ENCODE measurements at places on chromosomes 7 and 10. TPM values are rescaled to one million over a fixed set of nuclear protein-coding genes. Genes with fewer than 3 reads are reported as not detected.

The ZCWPW1 gene
- total RNA-seq, result 1.6 TPM

The CDHR1 gene
- 1.8 TPM for total RNA-seq

The ADAM22 gene
- total RNA-seq, result 0.21 TPM

The ELFN1 gene
- 0.10 TPM for total RNA-seq

The CPA4 gene
- total RNA-seq, result 65.2 TPM

The PARD3 gene
- total RNA-seq, result 69.5 TPM

The NUTM2A gene
- 1.3 TPM for total RNA-seq

- DNase-seq, result peak; percentile 87
Observed at GRCh38 chr10:103241262-103242011, 4.2 kb upstream of the RPEL1 start.

GRCh38 chr10:32114508-32114907, 58.3 kb upstream of the KIF5B start:
- no peak for DNase-seq

- DNase-seq, result no peak
Observed at GRCh38 chr7:33200282-33200681, 70.9 kb downstream of the BBS9 start.

DNA sequence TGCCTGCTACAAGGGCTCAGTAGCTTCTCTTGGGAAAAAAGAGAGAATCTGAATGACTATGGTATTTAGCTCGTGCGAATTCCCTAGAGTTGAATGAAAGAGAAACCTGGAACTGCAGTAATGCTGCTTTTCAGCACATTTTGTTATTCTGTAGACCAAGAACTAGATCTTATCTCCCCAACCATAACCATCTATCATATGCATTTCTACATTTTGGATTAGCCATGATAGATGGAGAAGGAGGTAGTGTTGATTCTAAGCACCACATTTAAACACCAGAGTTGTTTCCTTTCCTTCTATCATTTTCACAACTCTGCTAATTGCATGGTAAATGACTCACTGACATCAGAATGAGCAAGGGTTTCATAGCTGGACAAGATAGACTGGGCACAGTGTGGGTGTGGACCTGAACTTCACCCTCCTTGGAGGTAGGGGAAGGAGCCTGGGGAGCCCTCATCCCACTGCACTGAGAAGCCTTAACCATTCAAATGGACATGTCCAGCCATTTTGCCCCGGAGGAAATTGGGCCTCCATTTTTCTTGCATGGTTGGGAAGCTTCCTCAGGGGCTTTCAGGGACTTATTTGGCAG, 55.3 kb upstream of the BMPER start:
- no peak for DNase-seq

- DNase-seq, result no peak
Observed at GRCh38 chr10:114180937-114181336, 1.8 kb downstream of the TDRD1 start.

DNA sequence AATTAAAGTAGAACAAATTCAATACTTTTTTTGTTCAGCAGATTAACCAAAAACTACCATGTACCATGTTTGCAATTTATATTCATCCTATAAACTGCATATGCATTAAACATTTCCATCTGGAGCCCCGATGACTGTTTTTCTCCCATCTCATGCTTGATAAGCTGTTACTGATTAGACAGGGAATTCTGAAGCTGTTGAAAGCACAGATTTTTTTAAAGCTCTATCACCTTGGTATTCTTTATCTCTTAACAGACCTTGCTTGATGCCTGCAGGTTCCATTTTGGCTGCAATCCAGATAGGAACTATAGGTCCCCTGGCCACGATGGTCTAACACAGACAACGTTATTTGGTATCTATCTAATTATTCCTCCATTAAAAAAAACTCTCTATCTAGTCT, 961.7 kb downstream of the CNTNAP2 start:
- DNase-seq, result no peak

GRCh38 chr7:55567571-55567970, 4.7 kb downstream of the VOPP1 start:
- DNase-seq, result no peak

- no peak for DNase-seq
Observed at GRCh38 chr10:91569522-91569921, 63.3 kb downstream of the PPP1R3C start.

DNA sequence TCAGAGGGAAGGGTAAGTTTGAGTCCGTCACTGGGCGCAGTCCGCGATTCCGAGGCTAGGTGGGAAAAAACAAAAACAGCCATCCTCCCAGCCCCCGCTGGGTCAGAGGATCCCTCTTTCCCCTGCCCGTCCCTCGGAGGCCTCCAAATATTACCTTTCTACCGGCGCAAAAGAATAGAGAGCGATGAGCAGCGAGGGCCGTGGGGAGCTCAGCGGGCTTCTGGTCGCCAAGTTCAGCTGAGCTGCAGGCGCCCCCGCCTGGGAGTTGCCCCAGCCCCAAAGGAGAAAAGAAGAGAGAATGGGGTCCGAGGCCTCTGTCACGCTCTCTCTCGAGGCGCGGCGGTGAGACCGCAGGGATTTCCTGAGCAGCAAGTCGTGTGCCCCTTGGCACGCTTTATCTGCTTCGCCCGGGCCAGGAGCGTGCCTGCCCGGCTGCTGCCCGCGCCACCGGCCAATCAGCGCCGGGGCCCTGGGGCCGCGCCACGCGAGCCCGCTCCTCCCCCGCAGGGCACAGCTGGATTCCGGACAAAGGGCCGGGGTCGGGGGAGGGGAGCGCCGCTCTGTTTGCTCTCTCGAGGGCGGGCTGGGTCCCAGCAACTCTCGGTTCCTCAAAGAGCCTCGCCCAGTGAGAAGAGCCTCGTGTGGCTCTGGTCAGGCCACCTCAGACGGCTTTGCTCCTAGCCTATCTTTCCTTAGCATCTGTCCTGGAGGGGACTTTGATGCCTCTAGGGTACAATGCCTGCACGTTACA, at the start of gene NEUROG3:
TSS of gene NEUROG3 (minus strand) at position 367 of the 751 bp plus-strand sequence. CDS start 379 bp downstream, outside the sequence.
- no peak for DNase-seq

DNA sequence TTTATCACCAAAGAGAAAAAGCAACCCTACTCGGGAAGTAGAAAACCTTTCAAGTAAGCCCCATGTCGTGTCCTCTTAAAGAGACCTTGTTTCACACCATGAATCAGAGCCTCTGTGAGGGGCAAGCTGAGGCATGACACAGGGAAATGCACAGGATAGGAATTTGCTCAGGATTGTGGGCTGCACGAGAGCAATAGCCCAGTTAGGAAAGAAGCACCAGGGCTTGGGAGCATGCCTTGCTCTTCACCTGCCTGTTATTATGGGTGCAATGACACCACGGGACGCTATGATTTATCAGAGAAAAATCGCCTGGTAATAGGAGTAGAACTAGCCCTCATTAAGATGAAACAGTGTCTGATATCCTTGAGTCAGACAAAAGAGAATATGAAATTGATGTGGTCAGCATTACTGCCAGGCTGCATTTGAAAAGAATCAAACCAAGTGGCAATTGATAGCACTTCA, 562.9 kb upstream of the NRP1 start:
- peak; percentile 98 for DNase-seq

DNA sequence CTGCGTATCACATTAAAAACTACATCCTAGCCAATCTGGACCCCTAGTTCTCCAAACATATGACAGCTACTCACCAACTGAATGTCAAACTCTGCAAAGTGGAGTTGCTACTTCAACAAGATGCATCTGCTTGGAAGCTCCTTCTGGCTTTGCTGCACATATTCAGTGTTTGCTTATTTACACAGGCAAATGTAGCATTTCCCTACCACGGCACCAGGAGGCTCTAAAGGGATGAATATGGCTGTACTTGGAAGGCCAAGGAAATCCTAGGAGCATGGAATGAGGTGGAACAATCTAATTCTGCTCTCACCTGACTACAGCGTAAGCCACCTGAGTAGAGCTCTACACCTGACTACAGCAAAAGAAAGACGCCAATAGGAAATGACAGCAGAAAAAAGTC, 39.7 kb downstream of the MTPAP start:
- DNase-seq, result no peak

DNA sequence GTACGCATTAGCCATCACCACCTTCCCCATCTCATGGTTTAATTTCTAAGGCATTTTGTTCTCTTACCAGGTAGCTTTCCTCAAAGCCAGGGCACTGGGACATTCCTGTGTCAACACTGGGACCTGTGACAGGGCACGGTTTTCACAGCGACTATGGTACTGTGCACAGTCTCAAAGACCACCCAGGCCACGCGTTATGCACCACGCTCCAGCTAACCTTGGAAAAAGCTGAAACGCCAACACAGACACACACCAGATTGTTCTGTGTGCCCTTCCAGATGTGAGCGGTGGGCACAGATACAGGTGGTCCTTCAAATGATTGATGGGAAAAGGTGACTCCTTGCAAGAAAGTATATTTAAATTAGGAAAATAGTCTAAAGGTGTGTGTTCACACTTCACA, 337.3 kb downstream of the WDR37 start:
- DNase-seq, result no peak

GRCh38 chr10:13515467-13515866, 13.3 kb downstream of the BEND7 start:
- no peak for DNase-seq

- no peak for DNase-seq
Observed at GRCh38 chr7:139242741-139243281, 11.8 kb downstream of the UBN2 start.

GRCh38 chr7:33981226-33981625, 75.9 kb downstream of the BMPER start:
- no peak for DNase-seq

GRCh38 chr7:91327346-91327745, 63.1 kb downstream of the FZD1 start:
- DNase-seq, result no peak

DNA sequence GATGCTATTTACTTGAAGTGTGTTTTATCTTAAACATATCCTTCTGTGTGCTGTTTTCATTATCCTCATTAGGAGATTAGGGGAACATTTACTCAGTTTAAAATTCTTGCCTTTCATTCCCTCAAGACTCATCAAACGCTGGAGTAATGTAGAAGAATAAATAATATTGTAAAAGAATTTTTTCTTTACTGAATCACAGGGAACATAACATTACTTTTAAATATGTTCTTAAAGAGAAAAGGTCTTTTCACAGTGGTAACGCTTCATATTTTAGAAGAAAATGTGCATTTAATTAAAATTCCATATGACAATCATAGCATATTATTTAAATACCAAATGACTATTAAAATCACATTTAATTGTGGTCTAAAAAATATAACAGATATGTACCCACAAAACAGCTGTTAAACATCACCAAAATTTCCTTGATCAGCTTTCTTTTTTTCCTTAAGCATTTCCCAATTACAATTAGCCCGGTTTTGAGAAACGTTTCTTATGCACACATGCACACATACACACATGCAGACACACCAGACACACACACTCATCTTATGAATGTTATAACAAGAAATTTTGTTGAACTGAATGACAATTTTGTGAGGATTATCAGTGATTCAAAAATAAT, 102.0 kb upstream of the GLI3 start:
- no peak for DNase-seq

DNA sequence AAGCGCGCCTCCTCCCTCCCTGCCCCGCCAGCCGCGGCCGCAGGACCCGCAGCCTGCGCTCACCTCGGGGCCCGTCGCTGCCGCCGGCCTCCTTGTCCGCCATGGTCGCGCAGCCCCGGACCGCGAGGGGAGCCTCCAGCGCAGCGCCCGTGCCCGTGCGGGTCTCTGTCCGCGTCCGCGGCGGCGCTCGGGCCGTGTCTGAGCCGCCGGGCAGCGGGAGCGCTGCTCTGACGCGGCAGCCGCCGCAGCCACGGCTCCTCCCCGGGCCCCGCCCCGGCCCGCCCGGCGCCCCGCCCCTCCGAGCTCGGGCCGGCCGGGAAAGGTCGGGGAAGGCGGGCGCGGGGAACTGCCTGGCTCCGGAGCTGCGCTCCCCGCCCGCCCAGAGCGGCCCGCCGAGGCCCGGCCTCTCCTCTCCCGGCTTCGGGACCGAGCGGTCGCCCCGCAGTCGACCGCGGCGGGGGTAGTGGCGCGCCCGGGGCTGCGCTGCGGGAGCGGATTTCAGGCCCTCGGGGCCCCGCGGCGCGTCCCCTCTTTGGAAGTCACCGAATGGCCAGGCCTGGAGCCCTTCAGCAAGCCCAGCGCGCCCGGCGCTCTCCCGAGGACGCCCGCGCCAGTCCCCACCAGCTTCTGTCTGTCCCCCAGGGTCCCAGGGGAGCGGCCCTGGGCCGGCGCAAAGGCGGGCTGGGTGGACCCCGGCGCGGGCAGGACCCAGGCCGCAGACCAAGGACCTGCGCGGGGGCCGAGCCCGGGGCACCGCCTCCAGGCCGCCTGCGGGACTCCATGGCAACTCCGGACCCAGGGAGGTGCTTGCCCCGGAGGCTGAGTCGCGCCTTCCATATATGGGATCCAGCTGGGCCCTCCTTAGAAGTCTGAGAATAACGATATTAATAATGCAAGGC, at the start of gene HSPA12A:
TSS of gene HSPA12A (minus strand) at position 200 of the 899 bp plus-strand sequence. CDS start at position 103, 97 bp downstream.
- DNase-seq, result peak; percentile 80

GRCh38 chr10:45471531-45472310, 97.7 kb downstream of the ALOX5 start:
- no peak for DNase-seq

- DNase-seq, result no peak
Observed at GRCh38 chr10:42809676-42810075, 27.1 kb downstream of the BMS1 start.

All from foreskin keratinocyte (primary cell).